ENCODE measurements at places on chromosomes 11 and 22.
A peak's percentile ranks its signal among the peaks of the same experiment; 100 is the strongest.

GRCh38 chr11:95055283-95055897 is 6.2 kb downstream of the KDM4F start:
- no peak for DNase-seq

DNA sequence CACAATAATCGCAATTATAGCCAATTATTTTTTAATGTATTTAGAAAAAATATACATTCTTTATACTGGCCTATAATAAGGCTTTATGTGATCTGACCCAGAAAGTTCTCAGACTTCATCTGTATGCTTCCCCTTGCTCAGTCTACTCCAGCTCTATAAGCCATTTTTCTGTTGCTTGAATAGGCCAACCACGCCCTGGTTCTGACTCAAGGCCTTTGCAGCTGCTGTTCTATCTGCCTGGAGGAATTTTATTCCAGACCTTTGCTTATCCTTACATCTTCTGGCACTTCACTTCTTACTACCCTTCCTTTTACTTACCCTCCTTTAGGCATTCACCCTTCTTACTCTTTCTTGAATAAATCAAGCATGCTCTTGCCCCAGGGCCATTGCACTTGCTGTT is 54.9 kb upstream of the PDE3B start:
- no peak for DNase-seq

GRCh38 chr22:26711205-26711963 is 54.0 kb downstream of the MIAT start:
- peak; percentile 84 for DNase-seq

DNA sequence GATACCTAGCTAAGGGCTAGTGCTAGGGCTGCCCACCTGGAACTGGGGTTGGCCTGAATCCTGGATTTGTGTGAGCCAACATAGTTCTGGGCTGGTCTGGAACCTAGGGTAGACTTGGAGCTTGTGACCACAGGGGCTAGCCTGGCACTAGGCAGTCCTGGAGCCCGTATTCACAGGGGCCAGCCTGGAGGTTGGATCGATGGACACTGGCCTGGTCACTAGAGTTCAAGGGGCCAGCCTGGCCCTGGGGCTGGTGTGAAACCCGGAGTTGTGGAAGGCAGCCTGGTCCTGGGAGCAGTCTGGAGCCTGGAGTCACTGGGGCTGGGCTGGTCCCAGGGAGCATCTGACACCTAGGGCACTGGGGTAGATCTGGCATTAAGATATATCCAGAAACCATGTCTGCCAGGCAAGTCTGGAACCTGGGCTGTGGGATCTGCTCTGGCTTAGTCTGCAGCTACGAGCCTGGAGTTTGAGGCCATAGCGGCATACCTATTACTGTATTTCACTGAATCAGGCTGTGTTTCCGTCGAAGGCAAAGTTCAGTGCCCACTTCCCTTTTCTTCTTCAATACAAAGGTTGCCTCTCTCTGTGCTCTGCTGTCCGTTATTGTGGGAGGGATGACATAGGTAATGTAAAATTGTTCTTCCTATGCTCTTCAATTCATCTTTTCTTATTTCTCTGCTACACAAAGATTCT is 9.1 kb upstream of the GLYATL1B start:
- no peak for DNase-seq

GRCh38 chr11:69396051-69396947 is 85.2 kb upstream of the LINC01488 start:
- DNase-seq: no peak

GRCh38 chr22:35905894-35906293 is 122.7 kb downstream of the RBFOX2 start:
- no peak for DNase-seq

- peak; percentile 51 for DNase-seq
These were observed at the start of gene TMEM121B for GRCh38 chr22:17121233-17122195. TMEM121B (minus strand) TSS chr22:17121360; CDS start chr22:17121127, 233 bp downstream.

GRCh38 chr22:36374603-36375024 is 13.2 kb downstream of the MYH9 start:
- peak; percentile 60 for DNase-seq

GRCh38 chr11:76903325-76903724 is 42.6 kb downstream of the ACER3 start:
- no peak for DNase-seq

GRCh38 chr11:34124885-34125668 is 19.6 kb downstream of the NAT10 start:
- DNase-seq: no peak

DNA sequence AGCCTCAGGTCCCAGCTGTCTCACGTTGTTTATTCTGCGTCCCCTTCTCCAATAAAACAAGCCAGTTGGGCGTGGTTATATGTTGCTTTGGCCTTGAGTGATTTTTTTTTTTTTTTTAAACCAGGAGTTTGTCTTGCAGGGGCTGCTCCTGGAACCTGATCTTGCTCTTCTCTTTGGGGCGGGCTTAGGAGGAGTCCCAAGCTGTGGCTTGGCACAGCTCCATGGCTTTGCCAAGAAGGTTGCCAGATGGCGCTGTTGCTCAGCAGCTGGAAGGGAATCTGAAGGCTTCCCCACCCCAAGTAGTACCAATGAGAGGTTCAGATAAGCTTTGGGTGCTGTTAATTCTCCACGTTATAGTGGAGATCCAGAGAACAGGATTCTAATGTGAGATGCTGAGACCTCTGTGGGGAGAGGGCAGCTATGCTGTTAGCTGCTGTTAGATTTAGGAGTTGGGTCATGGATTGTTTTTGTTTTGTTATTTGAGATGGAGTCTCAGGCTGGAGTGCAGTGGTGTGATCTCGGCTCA is 2.0 kb upstream of the FERMT3 start:
- DNase-seq: peak; percentile 92

- DNase-seq: no peak
These were observed 311.6 kb downstream of the MIAT start for GRCh38 chr22:26968859-26969523.

DNA sequence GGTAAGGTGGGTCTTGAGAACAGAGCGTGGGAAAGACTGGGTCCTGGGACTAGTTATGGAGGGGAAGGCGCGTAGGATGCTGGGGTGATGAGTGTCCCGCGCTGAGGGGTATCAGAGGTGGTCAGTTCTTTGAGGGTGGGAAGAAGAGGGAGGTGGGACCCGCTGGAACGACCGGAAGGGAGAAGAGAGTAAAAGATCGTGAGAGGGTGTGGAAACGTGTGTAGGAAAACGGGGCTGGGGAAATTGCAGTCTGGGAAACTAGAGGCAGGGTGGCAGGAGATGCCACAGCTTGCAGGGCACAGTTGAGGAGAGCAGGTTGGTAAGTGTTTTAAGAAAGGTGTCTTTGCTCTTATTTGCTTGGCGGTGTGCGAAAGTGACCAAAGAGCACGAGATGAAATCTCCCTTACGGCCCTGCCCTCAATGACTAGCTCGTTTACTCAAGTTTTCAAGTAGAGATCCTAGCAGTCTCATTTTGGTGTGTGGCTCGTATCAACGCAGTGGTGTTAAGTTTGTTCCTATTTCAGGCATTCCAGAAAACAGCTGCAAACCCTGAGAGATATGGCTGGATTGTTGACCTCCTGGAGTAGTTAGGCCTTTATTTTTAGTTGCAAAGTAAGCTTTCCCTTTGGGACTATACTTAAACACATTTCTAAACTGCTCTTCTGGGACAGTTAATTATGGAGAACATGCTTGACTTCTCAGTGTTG is 615 bp downstream of the STT3A start:
- peak; percentile 67 for DNase-seq

GRCh38 chr11:16793009-16793408 is 54.6 kb downstream of the C11orf58 start:
- no peak for DNase-seq

GRCh38 chr11:87254562-87254961 is 216.8 kb downstream of the TMEM135 start:
- DNase-seq: no peak

GRCh38 chr11:101617735-101618332 is 34.0 kb upstream of the TRPC6 start:
- DNase-seq: no peak

DNA sequence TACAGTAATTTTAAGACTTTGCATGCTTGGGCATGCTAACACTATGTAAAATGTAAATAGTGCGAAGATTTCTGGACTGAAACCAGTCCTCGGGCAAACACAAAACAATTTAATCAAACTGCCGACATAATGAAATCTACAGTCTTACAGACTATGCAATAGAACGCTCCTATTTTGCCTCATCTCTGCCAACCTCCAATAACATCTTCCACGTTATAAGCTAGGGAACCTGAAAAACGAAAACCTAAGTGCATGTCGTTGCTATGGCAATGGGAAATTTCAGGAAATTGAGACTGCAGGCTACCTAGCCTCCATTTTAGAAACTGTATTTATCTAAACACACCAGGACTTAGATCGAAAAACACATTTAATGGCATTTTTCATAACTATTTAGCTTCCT is 1.1 kb downstream of the CSTF3 start:
- peak; percentile 69 for DNase-seq

DNA sequence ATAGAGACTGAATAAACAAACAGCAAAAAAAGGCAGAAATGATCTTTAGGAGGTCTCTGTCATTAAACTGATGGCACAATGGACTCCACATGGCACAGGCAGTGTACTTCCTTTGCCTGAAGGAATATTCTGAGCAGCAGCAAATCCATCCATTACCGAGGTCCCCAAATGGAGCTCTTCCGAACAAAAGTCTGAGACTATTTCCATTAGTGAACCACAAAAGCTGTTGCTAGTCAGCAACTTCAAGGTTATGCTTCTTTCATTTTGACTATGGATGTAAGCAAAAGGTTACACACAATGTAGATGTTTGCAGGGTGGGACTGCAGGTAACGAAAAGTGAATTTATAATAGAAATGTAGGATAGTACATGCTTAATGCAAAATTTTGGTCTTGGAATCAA is 14.5 kb downstream of the NARS2 start:
- no peak for DNase-seq

- no peak for DNase-seq
These were observed 8.9 kb downstream of the RTN4RL2 start for GRCh38 chr11:57469268-57469667.

GRCh38 chr11:36009473-36009872 is 65.6 kb downstream of the LDLRAD3 start:
- peak; percentile 47 for DNase-seq

DNA sequence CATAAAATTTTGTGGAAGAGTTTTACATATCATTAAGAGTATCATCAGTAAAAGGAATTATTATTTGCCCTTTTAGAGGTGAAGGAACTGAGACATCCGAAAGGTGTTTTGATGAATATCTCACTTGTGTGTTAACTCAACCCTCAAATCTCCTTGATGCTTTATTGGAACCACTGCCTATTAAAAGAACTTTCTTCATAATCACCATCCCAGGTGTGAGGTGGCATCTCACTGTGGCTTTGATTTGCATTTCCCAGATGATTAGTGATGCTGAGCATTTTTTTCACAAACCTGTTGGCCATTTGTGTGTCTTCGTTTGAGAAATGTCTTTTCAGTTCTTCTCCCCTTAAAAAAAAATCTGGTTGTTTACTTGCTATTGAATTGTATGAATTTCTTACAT is 134.0 kb upstream of the SYN3 start:
- no peak for DNase-seq

DNA sequence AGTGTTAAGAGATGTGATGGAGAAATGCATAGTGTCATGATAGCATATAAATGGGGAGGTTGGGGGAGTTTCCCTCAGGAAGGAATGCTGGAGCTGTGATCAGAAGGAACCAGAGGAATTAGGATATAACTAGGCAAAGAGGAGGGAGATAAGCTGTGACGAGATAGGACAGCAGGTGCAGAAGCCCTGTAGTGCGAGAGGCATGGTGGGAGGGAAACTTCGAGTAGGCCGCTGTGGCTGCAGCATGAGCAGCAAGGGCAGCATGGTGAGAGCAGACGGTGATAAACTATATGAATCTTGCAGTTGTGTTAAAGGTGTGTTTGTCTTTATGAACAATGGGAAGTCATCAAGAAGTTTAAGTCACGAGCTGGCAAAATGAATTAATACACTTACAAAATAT is 109.9 kb downstream of the EMSY start:
- DNase-seq: no peak

GRCh38 chr22:44941207-44941606 is 68.6 kb downstream of the PHF21B start:
- DNase-seq: no peak

GRCh38 chr11:118304568-118305248 is at the start of gene CD3E:
CD3E (plus strand) TSS chr11:118304730; CDS start chr11:118304953, 223 bp downstream.
- no peak for DNase-seq

DNA sequence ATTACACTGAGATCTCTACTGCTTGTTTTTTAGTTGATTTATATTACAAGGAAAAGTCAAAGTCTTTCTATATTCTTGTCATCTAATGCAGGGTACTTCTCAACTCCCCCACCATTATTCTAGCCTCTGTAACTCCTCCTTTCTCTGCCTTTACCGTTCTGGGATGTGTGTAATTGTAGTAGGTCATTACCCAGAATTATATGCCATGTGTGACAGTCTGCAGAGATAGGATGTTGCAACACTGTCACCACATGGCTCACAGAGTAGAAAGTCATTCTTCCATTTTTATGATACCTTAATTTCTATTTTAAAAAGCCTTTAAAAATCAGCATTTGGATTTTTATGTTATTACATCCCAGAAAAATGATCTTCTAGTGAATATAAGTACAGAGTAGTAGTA is 32.7 kb downstream of the ZNF143 start:
- no peak for DNase-seq

- DNase-seq: no peak
These were observed 524.5 kb downstream of the NTM start for GRCh38 chr11:131894615-131895544.

GRCh38 chr11:97990162-97990920 is 1030.4 kb upstream of the CNTN5 start:
- DNase-seq: peak; percentile 20

- DNase-seq: no peak
These were observed 54.4 kb upstream of the INCENP start for GRCh38 chr11:62069374-62069773.

DNA sequence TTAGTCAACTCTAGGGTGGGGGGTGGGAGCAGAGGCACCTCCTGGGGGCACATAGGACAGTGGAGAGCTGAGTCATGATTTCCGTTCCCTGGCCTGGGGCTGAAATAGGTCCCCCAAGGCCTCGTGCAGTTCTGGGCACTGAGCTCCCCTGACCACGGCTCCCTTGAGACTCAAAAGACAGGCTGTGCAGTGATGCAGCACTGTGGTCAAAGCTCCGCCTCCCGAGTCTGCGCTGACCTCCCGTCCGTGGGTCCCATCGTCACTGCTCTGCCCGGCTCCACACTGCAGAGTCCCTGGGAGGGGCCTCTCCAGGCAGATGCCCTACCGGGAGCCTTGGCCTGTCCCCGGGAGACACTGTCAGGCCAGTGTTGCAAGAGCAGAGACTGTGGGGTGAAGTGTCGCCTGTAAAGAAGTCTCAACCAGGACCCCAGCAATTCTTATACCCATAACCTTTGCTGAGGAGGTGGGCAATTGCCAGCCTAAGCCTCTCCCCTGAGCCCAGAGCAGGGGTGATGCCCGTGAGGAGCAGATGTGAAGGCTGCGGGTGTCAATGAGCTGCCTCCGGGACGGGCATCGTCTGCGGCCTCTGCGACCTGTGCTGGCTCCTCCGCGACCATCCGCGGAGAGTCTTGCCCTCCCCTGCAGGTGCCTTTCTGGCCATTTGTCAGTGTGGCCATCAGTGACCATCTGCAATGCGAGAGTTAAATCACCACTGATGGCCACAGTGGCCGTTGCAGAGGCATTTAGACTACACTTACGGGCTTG is 877.3 kb downstream of the BRD1 start:
- no peak for DNase-seq

GRCh38 chr11:30631148-30631547 is 45.0 kb upstream of the MPPED2 start:
- DNase-seq: no peak

All from mesenchymal stem cell (in vitro differentiated cells and primary cell).